ENCODE measurements at places on chromosomes 4 and X.

GRCh38 chr4:159035570-159035969 lies 67.3 kb upstream of the RAPGEF2 start:
- no peak for DNase-seq

- DNase-seq = no peak
Measured at GRCh38 chr4:172352356-172352755, 539.2 kb downstream of the GALNTL6 start.

DNA sequence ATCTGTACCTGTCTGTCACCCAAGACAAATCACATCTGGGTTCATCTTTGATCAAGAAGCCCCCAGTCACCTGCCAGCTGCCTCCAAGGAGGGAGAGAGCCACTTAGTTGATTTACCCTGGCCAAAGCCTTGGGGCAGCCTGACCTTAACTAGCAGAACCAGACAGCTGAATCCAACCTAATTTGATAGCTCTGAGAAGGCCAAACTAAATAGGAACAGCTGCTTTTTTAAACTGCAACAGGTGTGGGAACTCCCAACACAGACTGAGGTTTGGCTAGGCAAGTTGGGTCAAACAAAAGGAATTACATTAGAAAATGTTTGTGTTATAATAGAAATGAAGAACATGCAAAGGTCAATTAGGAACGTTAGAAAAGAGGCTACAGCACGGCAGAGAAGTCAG lies 375.7 kb downstream of the NLGN4X start:
- DNase-seq = no peak

GRCh38 chr4:183563874-183564273 lies 59.0 kb downstream of the ING2 start:
- DNase-seq = no peak

- DNase-seq = no peak
Measured at GRCh38 chr4:98485816-98486345, 172.5 kb downstream of the TSPAN5 start.

GRCh38 chrX:24859211-24859841 lies 156.4 kb downstream of the ARX start:
- DNase-seq = no peak

DNA sequence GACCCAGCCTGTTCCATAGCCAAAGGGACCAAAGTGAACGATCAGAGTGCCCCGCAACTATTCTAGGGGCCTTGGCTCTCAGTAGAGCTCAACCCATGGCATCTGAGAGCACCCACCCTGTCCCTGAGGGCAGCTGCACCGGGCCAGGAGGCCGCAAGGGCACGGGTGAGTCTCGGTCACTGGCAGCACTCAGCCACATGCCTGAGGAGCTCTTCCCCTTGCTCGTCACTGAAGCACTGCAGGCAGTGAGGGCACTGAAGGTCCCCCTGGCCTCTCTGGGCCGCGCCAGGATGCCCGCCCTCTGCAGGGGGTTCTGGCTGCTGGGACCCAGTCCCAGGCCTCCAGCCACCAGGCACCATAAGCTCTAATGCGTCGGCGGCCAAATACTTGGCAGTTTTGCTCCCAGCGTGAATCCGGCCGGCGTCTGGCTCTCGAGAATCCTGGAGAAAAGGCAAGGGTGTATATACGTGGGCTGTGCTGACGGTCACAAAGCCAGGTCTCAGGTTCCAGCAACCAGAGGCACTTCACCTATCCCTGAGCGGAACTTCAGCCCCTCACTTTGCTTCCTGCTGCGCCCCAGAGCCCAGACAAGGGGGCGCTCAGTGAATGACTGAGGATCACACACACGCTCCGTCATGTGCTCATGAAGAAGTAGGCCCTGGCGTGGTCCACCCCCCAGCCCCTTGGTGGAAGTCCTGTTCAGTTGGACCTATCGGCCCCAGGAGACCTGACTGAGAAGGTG lies 13.9 kb downstream of the TNIP2 start:
- DNase-seq = no peak

- no peak for DNase-seq
Measured at GRCh38 chrX:137743414-137743813, 177.5 kb downstream of the ZIC3 start.

DNA sequence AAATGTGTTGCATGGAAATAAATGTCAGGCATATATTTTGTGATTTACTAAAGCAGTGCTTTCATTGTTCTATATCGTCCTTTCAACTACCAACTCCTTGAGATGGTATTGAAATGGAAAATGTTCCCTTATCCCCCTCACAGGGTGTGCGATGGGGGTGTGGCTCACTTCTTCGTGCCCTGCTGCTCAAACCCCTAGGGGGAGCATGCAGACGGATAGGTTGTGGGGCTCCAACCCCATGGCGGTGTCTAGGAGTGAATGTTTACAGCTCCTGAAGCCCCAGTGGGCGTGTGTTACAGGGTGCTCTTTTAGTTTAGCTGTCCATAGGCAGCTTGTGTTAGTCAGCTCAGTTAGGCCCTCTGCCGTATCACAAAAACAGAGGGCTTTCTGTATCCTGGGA lies 287.7 kb upstream of the EMCN start:
- no peak for DNase-seq

GRCh38 chrX:24513416-24513815 lies 48.3 kb downstream of the PDK3 start:
- no peak for DNase-seq

GRCh38 chr4:80918004-80918403 lies 112.5 kb upstream of the BMP3 start:
- DNase-seq = no peak

DNA sequence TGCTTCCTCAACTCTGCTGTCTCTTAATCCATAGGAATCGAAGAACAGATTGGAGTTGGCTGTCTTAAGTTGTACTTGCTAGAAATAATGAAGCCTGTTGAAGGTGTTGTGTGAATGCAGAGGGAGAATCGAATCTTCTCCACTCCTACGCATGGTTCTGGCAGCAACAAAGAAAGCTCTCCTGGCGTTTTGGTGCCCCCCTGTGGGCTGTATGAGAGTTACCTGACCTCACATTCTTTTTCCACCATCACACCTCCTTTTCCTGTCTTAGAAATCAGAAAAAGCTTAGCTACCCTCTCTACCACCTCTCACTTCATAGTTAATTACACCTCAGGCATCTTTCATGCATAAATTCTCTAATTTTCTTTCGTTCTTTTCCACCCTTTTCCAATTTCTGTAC lies 16.3 kb downstream of the KLF8 start:
- DNase-seq = no peak

DNA sequence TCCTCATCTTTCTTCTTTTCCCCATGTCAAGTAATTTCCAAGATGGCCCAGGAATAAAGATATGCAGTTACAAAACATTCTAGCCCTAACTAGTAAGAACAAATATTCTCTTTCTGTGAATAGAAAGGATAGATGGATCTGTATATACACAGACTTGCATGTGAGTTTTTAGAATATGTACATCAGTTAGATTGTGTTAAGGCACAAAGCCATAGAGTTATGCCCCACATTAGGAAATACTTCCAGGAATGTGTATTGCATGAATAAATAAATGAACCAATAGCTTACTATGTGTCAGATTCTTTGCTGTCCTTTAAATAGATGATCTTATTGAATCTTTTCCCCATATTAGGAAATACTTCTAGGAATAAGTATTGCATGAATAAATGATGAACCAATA lies 46.0 kb upstream of the TMPRSS11E start:
- no peak for DNase-seq

DNA sequence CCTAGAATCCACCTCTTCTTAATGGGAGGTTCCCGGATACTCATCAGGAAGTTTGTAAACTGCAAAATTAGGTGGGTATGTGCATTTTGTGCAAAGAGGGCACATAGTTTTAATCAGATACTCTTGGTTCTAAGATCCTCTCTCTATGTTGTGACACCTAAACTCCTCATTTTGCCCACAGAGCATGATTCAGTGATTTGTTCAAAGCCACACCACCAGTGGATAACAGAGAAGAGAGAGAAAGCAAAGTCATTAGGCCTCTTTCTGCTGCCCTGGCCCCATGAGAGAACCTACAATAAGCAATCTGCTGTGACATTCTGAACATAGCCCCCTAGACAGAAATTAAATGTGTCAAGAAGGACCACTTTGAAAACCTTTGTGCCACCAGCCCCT lies 72.3 kb upstream of the STIM2 start:
- DNase-seq = no peak

- no peak for DNase-seq
Measured at GRCh38 chr4:66963084-66963483, 582.2 kb downstream of the CENPC start.

DNA sequence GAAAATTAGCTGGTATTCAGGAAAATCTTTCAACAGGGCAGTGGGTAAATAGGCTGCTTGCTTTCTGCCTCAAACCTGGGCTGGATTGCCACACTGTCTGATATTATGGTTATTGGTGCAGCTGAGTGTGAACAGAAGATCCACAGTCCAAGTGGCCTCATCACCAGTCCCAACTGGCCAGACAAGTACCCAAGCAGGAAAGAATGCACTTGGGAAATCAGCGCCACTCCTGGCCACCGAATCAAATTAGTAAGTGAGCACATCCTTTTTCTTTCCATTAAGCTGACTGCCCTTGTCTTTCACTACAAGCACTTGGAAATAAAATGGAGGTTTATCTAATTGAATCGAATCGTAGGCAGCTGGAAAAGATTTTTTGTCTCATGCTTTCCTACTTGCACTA lies 204.7 kb downstream of the TLL1 start:
- DNase-seq = no peak

- DNase-seq = no peak
Measured at GRCh38 chr4:78310007-78310739, 241.4 kb upstream of the ANXA3 start.

- DNase-seq = no peak
Measured at GRCh38 chrX:105282077-105282476, 61.6 kb upstream of the TEX13A start.

GRCh38 chr4:152480326-152480725 lies 55.6 kb downstream of the FBXW7 start:
- DNase-seq = no peak

DNA sequence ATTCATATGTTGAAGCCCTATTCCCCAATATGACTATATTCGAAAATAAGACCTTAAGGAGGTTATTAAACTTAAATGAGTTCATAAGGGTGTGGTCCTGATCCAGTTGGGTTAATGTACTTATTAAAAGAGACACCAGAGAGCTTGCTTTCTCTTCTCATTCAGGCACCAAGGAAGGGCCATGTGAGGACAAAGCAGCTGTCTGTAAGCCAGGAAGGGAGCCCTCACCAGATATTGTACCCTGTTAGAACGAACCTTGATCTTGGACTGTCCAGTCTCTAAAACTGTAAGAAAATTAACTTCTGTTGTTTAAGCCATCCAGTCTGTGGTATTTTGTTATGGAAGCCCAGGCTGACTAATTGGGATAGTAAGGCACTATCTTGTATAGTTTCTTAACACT lies 9.1 kb upstream of the YTHDC1 start:
- no peak for DNase-seq

DNA sequence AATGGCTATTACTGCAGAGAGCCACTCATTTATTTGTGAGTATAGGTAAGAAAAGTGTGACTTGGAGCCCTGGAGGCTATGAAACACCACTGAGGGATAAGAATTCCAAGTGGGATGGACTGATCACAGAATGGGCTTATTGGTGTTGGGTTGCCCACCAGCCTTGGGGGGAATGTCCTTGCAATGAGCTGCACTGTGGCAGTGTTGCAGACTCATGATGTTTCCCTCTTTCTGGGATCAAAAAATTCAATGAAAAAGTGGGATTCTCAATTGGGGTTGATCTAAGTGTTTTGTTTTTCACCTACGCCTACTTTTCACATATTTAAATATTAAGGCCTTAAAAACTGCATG lies 1024.5 kb upstream of the PCDH10 start:
- DNase-seq = no peak

DNA sequence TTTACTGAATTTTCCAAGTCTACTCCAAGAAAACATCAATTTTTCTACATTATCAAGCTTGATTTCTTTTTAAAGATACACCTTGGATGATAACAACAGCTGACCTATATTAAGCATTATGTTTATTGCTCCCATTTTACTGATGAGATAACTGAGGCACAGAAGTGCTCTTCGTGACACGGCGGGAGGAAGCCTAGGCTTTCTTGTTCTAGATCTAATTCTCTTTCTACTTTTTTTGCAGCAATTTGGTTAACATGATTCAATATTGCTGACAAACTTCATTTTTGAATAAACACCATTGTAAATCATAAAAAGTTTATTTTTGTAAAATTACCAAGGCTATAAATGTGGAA lies 33.8 kb downstream of the BBS12 start:
- no peak for DNase-seq

DNA sequence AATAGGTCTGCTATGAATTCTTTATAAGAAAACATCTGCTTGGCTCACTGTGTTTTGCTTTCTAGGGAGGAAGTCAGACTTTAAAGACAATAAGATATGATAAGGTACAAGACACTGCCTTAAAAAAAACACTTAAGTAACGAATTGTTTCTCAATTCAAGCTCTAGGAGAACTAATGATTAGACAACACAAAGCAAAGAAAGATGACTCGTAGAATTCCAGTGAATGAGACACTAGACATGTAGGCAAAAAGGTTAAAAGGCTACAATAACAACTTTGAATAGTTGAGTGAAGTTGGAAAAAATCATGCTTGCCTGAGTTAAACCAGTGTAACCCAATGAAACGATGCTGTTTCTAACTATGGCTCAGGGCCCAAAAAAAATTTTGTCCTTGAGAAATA lies 344.4 kb upstream of the ACTRT1 start:
- no peak for DNase-seq

DNA sequence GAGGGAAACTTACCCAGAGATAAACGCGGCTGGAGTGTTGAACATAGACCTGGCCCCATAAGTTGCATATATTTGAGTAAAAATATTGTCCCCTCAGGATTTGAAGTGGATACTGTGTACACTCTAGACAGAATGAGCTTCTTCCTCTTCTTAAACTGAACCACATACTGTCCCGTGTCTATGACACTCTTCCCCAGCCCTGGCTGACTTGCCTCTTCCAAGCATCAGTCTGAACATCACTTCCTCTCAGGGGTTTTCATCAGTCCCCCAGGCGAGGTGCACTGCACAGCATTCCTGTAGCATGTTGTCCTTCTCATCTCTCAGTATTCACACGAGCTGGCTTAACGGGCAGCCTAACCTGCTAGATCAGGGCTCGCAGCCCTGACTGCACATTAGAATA lies 80.5 kb upstream of the TMEM150C start:
- no peak for DNase-seq

Data from esophagus squamous epithelium (tissue), 5 donors.